Fibroblast of skin of scalp (primary cell): ENCODE measurements at places on chromosomes 3 and 15.

DNA sequence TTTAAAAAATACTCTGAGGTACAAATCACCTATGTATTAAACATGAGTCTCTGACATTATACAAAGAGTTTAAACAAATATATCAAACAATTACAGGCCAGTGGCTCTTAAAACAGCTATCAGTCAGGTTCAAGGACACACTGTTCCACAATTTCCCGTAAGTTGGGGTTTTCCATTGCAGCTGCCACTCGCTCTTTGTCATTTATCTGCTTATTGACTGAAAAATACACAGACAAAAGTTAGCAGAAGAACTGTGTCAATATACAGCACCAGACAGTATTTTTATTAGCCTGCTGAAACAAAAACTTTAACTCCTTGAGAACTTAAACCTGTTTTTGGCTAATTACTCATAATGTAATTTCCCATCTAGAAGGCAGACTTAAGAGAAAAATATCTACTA lies 20.8 kb downstream of the CIAO2A start:
- DNase-seq = no peak

DNA sequence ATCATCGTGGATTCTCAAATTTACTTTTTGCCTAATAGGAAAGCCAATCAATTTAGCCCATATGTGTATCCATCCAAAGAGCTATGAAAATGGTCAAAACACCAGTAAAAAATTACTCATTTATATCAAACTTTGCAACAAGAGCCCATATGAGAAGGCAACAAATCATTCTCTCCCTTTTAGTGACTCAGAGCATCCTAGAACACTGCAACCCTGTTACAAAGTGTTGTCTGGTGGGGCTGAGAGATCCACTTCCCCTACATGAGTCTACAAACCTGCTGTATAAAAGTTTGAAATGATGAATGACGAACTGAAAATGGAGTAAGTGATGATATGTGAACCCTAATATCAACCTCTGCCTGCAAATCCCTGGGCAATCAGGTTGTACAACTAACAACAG lies 23.3 kb downstream of the PDZRN3 start:
- DNase-seq = no peak

- DNase-seq = no peak
Observed at GRCh38 chr15:79086814-79087213, 3.8 kb downstream of the RASGRF1 start.

DNA sequence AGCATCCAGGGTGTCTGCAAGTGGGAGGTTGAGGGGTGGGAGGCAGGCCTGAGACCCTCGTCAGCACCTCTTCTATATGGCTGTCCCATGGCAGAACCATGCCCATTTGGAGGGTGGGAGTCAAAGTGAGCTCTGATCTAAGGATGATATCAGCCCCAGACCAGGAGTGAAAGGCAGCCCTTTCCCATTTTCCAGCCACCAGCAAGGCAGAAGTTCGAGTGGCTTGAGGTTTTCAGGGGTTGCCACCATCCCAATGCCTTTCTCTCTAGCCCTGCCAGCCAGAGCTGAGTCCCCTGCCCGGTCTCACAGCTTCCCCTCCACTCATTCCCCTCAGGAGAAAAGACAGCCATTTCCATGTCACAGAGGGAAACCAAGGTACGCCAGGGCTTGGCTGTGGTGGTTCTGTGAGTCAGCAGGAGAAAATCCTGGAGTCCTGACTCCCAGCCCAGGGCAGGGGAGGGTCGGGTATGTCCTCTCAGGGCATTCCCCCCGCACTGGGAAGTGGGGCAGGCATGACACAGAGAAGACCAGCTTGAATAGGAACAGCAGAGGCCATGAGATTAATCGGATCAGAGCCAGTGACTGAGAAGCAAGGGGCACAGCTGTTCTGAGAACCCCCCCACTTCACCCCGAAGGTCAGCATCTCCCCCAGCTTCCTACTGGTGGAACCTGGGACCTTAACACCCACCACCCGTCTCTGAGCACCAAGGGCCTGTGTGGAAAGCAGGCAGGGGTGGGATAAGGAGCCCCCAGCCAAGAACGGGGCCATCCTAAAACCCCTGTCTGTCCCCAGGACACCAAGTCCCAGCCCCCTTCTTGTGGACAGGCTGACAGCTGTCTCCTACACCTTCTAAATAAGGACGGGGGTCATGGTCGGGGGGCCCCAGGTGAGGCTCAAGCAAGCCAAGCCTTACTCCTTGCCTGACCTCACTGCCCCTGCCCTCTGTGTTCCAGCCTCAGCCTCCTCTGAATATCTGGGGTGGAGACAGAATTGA lies 965 bp upstream of the SLC38A3 start:
- DNase-seq = no peak
